ENCODE measurements at places on chromosomes 12 and 14. TPM values are rescaled to one million over a fixed set of nuclear protein-coding genes. Genes with fewer than 3 reads are reported as not detected.

The DPPA3 gene
- total RNA-seq: not detected

DNA sequence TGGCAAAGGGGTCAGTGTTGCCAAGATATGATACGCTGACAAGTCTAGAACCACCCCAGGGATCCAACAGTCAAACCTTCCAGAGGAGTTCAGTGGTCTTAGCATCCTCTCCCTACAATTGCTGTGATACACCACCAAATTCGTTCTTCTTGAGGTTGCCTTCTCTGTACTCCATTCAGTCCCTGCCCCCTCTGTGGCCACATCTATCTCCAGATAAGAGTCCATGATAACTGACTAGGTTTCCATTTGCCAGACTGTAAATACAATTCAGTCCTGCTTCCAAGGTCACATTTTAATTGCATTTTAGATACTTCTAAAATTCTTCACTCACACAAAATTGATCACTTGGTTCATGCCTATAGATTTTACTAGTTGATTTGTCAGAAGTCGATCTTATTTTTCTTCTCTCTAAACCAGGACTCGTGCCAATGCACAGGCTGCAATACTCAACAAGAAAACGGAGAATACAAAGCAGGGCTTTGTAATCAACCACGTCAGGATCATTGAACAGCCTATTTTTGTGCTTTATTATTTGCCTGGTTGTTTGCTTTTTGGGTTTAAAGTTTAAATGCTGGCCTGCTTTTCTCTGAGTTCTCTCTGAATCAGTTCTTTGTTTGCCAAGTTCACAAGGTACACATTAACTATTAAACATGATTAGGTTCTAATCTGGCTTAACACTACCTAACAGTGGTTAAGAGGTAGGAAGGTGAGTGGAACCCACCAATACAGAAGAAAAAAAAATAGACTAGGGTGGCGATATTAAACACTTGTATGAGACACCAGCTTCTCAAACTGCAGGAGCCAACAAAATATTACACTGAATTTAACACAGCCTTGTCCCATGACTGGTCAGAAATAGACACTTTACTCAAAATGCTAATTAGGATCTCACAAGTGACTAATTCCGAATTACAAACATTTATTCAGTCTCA, 5.3 kb upstream of the TSPAN8 start:
- DNase-seq: no peak

GRCh38 chr12:67472539-67472938, 176.0 kb upstream of the DYRK2 start:
- no peak for DNase-seq

- DNase-seq: no peak
Observed at GRCh38 chr14:72563676-72564075, 330.2 kb downstream of the DPF3 start.

DNA sequence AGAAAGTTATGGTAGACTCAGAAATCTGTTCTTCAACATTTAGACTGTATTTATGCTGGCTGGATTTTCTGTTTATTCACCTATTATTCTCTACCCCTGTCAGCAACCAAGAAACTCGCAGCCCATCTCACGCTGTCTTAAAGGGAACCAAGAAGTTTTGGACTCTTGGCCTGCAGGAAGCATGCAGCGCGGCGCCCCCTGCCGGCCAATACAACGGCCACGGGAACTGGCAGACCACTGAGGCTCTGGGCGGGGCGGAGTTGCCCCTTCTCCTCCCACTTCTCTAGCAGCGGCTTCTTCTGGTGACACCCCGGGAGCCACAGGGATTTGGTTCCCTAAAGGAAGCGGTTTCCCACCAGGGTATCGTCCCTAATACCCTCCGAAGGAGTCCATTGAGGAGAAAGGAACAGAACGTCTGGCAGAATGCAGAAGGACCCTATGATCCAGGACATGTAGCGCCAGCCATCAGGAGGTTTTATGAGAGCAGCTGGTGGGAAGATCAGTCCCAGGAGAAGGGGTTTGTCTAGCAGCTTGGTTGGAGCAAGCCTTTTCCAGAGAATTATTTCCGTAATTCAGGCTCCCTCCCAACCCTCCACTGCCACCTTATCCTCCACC, 21.0 kb upstream of the RNASE2 start:
- DNase-seq: no peak

The PAPLN gene
- 0.39 TPM for total RNA-seq
